Mesothelial cell of epicardium (in vitro differentiated cells): ENCODE measurements at places on chromosomes 2 and 18.
A peak's percentile ranks its signal among the peaks of the same experiment; 100 is the strongest.

GRCh38 chr18:8707556-8708300 is 2.4 kb downstream of the MTCL1 start:
- H3K4me3 ChIP-seq, result peak overlapping the region; percentile 94
- DNase-seq, result no peak
- peaks cover 29% of the 10 kb centered on the region for H3K27me3 ChIP-seq
- H3K27ac ChIP-seq, result no peak overlapping the region

GRCh38 chr18:48928787-48929186 is 22.0 kb downstream of the SMAD7 start:
- no peaks in the 10 kb centered on the region for H3K27me3 ChIP-seq
- H3K36me3 ChIP-seq, result no peaks in the 10 kb centered on the region
- H3K4me3 ChIP-seq, result peak overlapping the region; percentile 57
- no peak for DNase-seq
- H3K4me1 ChIP-seq, result peaks cover 98% of the 10 kb centered on the region
- peak overlapping the region; percentile 99 for H3K27ac ChIP-seq

- peak; percentile 82 for DNase-seq
- peaks cover 47% of the 10 kb centered on the region for H3K27me3 ChIP-seq
- H3K4me1 ChIP-seq, result no peaks in the 10 kb centered on the region
- H3K27ac ChIP-seq, result no peak overlapping the region
Observed at GRCh38 chr18:51621113-51621863, 423.8 kb upstream of the MEX3C start.

DNA sequence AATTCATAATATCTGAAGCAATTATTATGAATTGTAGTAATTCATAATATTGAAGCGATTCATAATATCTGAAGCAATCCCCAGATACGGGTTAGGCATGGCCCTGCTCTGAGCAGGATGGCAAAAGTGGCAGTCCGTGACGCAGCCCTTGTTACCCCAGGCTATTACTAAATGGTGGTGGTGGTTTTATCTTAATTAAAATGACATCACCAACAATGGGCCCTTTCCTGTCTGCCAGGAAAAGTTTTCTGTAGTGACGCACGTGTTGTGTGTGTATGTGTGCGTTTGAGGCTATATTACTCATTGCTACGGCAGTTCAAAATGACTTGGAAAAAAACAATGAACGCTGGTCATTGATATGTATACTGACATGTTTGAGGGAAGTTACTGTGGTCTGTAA is 10.6 kb upstream of the MOCOS start:
- no peak overlapping the region for H3K4me3 ChIP-seq
- H3K27ac ChIP-seq, result no peak overlapping the region
- peaks cover 13% of the 10 kb centered on the region for H3K4me1 ChIP-seq
- H3K36me3 ChIP-seq, result peaks cover 15% of the 10 kb centered on the region
- DNase-seq, result no peak

GRCh38 chr2:125471963-125472362 is 1184.0 kb upstream of the GYPC start:
- DNase-seq, result no peak
- no peak overlapping the region for H3K27ac ChIP-seq
- H3K4me3 ChIP-seq, result no peak overlapping the region
- H3K27me3 ChIP-seq, result peaks cover 2% of the 10 kb centered on the region
- H3K36me3 ChIP-seq, result no peaks in the 10 kb centered on the region
- no peaks in the 10 kb centered on the region for H3K4me1 ChIP-seq

DNA sequence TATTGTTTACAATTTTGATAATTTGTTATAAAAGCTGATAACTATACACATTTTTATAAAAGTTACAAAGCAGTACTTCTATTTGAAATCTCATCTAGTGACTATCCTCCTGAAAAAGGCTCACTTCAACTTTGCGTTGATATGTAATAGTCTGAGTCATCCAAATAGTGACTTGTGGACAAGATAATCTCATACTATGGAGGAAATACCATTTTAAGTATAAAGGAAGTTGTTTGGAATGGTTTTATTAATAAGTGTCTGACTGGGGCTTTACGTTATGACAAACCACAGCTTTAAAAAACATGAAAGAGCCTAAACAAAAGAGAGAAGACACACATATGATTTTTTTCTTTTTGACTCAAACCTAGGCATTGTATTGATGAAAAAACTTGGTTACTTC is 272.3 kb upstream of the COL3A1 start:
- H3K27me3 ChIP-seq, result no peaks in the 10 kb centered on the region
- peaks cover 12% of the 10 kb centered on the region for H3K36me3 ChIP-seq
- H3K27ac ChIP-seq, result peak overlapping the region; percentile 86
- H3K4me3 ChIP-seq, result no peak overlapping the region
- H3K4me1 ChIP-seq, result peaks cover 37% of the 10 kb centered on the region

DNA sequence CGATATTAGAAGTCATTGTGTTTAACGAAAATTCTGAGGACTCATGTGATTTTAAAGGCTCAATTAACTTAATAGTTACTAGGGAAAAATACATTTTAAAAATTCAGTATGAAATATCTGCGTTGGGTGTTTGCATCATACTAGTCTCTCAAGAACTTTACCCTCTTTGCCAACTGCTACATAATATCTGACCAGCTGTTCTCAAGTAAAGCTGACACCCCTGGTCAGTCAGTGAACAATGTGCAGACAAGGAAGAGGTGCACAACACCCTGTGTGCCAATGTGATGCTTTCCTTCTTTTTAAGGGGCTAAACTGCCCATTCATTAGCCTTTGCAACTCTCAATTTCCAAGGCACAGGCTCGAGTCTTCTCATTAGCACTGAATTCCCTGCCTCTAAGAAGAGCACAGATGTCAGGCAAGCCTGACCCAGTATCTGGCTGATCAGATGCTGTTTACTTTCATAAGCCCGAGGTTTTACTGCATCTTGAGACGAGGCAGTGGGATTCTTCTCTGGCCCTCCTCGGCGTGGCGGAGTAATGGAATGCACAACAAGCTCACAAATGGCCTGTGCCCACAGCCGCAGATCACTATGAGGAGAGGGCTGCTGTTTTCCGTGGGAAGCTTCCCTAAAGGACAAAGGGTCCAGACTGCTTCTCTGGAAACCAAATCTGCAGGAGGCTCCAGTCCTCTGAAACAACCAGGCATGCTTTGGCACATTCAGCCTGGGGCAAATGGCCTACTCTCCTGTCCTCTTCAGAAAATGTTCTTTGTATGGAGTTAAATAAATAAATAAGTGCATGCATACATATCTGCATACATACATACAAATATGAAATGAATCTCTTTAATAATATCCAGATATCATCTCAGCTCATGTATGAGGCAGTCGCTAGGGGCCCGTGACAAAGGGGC is 240.3 kb downstream of the ZNF521 start:
- H3K27ac ChIP-seq, result no peak overlapping the region
- peaks cover 15% of the 10 kb centered on the region for H3K4me1 ChIP-seq
- no peak overlapping the region for H3K4me3 ChIP-seq
- no peak for DNase-seq
- peaks cover 9% of the 10 kb centered on the region for H3K36me3 ChIP-seq

- DNase-seq, result no peak
- peaks cover 25% of the 10 kb centered on the region for H3K4me1 ChIP-seq
- no peak overlapping the region for H3K4me3 ChIP-seq
- H3K27ac ChIP-seq, result no peak overlapping the region
Observed at GRCh38 chr18:49815927-49816326, 2.6 kb upstream of the ACAA2 start.

- DNase-seq, result no peak
- H3K4me1 ChIP-seq, result peaks cover 11% of the 10 kb centered on the region
- H3K27me3 ChIP-seq, result no peaks in the 10 kb centered on the region
- H3K27ac ChIP-seq, result no peak overlapping the region
- H3K36me3 ChIP-seq, result no peaks in the 10 kb centered on the region
Observed at GRCh38 chr2:59899692-59900091, 653.8 kb downstream of the BCL11A start.

DNA sequence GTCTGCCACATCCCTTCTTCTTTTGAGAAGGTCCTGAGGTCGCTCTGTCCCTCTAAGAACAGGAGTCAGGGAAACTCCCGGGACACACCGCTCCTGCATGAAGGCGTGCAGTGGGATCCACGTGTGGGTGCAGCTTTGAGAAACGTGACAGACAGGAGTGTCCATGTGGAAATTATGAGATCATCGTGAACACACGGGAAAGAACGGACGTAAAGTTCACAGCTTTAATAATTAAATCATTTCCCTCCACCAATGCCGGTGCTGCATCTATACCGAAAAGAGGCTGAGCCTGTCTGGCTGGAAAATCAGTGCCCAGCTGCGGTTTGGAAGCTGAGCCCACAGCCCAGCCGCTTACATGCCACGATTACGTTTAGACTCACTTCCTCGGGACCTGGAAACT is 372.4 kb upstream of the SALL3 start:
- no peak for DNase-seq
- H3K27ac ChIP-seq, result no peak overlapping the region
- H3K4me1 ChIP-seq, result no peaks in the 10 kb centered on the region
- H3K27me3 ChIP-seq, result peaks cover 24% of the 10 kb centered on the region
- no peaks in the 10 kb centered on the region for H3K36me3 ChIP-seq

- H3K4me1 ChIP-seq, result no peaks in the 10 kb centered on the region
- no peak for DNase-seq
- H3K36me3 ChIP-seq, result peaks cover 20% of the 10 kb centered on the region
- no peak overlapping the region for H3K4me3 ChIP-seq
- H3K27me3 ChIP-seq, result no peaks in the 10 kb centered on the region
Observed at GRCh38 chr18:79302120-79302519, 93.6 kb upstream of the NFATC1 start.

- no peak for DNase-seq
- H3K27ac ChIP-seq, result no peak overlapping the region
- no peaks in the 10 kb centered on the region for H3K27me3 ChIP-seq
- no peaks in the 10 kb centered on the region for H3K36me3 ChIP-seq
- H3K4me3 ChIP-seq, result no peak overlapping the region
Observed at GRCh38 chr2:212249451-212249850, 289.2 kb downstream of the ERBB4 start.

GRCh38 chr2:145811276-145812164 is 1291.6 kb upstream of the ZEB2 start:
- H3K4me1 ChIP-seq, result peaks cover 49% of the 10 kb centered on the region
- H3K27me3 ChIP-seq, result no peaks in the 10 kb centered on the region
- no peak for DNase-seq
- no peaks in the 10 kb centered on the region for H3K36me3 ChIP-seq

- H3K4me1 ChIP-seq, result peaks cover 9% of the 10 kb centered on the region
- no peaks in the 10 kb centered on the region for H3K36me3 ChIP-seq
- no peak overlapping the region for H3K27ac ChIP-seq
- DNase-seq, result no peak
- H3K27me3 ChIP-seq, result no peaks in the 10 kb centered on the region
- H3K4me3 ChIP-seq, result no peak overlapping the region
Observed at GRCh38 chr2:46230115-46230571, 67.1 kb upstream of the EPAS1 start.

DNA sequence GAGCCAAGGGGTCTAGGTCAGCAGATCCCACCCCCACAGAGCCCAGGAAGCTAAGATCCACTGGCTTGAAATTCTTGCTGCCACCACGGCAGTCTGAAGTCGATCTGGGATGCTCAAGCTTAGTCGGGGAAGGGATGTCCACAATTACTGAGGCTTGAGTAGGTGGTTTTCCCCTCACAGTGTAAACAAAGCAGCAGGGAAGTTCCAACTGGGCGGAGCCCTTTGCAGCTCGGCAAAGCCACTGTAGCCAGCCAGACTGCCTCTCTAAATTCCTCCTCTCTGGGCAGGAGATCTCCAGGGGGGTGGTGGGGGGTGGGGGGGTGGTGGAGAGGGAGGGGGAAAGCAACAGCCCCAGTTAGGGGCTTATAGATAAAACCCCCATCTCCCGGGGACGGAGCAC is 419.5 kb downstream of the NUP35 start:
- H3K27me3 ChIP-seq, result no peaks in the 10 kb centered on the region
- DNase-seq, result no peak
- no peak overlapping the region for H3K27ac ChIP-seq
- no peaks in the 10 kb centered on the region for H3K36me3 ChIP-seq
- H3K4me1 ChIP-seq, result peaks cover 2% of the 10 kb centered on the region

DNA sequence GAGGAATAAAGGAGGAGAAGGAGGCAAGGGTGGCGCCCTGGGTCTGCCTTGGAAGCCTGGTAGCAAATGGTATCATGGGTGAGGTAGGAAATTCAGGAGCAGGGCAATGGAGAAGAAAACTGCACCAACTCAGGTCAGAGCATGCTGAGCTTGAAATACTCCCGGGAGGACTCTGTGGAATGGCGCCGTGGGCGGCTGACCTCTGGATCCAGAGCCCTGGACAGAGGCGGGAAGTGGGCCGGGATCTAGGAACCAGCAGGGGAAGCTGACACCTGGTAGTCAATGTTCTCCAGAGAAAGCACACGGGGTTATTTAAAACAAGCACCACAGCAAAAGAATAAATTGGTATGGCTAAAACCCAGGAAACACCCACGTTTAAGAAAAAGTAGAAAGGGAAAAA is 161.3 kb downstream of the INO80D start:
- H3K27ac ChIP-seq, result no peak overlapping the region
- H3K4me1 ChIP-seq, result peaks cover 10% of the 10 kb centered on the region
- DNase-seq, result no peak
- H3K27me3 ChIP-seq, result peaks cover 63% of the 10 kb centered on the region
- H3K4me3 ChIP-seq, result no peak overlapping the region
- H3K36me3 ChIP-seq, result no peaks in the 10 kb centered on the region

GRCh38 chr2:240524963-240525718 is 32.6 kb downstream of the ANKMY1 start:
- H3K36me3 ChIP-seq, result peaks cover 74% of the 10 kb centered on the region
- no peak overlapping the region for H3K4me3 ChIP-seq
- no peak for DNase-seq
- H3K27me3 ChIP-seq, result peaks cover 3% of the 10 kb centered on the region
- H3K27ac ChIP-seq, result no peak overlapping the region
- no peaks in the 10 kb centered on the region for H3K4me1 ChIP-seq

DNA sequence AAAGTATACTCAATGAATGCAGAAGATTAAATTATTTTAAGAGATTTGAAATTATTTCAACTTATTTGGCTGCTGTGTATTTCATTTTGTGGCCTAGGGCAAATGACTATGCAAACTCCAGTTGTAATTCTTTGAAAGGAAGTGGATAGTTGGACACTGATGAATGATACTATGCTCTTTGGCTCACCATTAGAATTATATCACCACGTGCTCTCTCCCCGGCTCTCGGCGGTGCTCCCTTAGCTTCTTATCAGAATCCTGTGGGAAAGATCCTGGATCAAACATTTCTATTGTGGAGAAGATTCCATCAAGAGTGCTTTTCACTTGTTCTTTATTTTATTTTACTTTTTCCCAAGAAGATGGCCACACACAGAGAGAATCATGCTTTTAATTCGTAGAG is 55.2 kb downstream of the ADCYAP1 start:
- no peaks in the 10 kb centered on the region for H3K36me3 ChIP-seq
- peaks cover 7% of the 10 kb centered on the region for H3K27me3 ChIP-seq
- H3K4me1 ChIP-seq, result peaks cover 4% of the 10 kb centered on the region
- H3K27ac ChIP-seq, result no peak overlapping the region

DNA sequence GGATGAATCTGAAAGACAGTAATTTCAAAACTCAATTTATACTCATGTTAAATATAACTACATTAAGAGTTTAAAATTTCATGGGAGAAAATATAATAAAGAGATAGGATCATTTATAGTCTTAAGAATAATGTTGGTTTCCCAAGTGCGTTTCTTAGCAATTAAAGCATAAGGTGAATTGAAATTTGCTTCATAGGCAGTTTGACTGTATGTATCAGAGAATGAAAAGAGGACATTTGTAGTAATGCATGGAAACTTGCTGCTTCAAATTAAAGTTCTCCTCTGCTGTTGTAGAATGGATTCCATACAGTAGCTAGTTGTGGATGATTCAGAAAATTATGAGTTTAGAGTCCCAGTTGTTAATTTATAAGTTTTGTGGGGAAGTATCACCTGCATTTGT is 68.1 kb downstream of the NUP35 start:
- no peak for DNase-seq
- H3K4me1 ChIP-seq, result no peaks in the 10 kb centered on the region
- H3K36me3 ChIP-seq, result peaks cover 14% of the 10 kb centered on the region
- no peak overlapping the region for H3K4me3 ChIP-seq
- H3K27ac ChIP-seq, result no peak overlapping the region

- H3K4me3 ChIP-seq, result no peak overlapping the region
- H3K36me3 ChIP-seq, result no peaks in the 10 kb centered on the region
- no peaks in the 10 kb centered on the region for H3K27me3 ChIP-seq
- H3K4me1 ChIP-seq, result peaks cover 31% of the 10 kb centered on the region
- no peak for DNase-seq
Observed at GRCh38 chr2:142286618-142287017, 155.8 kb upstream of the LRP1B start.
